ENCODE measurements at places on chromosomes 5 and 9. TPM values are rescaled to one million over a fixed set of nuclear protein-coding genes. Genes with fewer than 3 reads are reported as not detected.

DNA sequence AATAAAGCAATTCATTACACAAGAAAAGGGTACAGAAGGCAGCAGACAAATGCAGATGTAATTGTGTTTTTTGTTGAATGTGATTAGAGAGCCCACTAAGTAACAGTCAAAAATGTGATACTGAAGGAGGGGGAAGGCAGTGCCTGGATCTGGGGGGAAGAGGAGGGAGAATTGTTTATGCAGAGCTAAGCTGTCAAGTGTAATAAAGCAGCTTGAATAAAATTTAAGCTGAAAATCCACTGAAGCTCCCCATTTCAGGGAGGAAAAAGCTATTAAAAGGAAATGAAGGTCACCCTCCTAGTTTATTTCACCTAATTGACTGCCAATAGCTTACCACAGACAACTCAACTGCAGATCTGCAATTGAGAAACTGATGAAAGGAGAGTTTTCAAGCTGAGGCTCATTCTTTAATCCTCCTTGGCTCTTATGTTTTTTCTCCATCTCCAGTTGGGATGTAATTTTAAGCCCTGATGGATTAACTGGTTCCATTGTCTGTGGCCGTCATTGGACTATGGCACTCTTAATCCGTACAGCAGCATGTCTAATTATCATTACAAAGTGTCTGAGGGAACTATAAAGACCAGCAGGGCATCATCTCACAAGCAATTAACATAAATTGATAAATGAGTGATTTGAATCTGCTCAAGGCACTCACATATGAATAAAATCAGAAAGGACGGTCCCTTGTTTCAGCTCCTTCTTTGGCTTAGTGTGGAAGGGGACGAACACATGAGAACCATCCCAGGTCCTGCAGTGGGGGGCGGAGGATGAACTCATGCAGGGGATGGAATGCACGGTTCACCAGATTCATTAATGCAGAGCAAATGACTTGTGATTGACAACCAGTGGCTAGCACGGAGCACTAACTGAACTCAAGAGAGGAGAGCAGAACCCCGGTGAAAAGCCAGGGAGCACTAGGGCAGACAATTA lies 38.5 kb downstream of the TLE1 start:
- no peak for DNase-seq

Gene RUSC2
- 66.6 TPM for total RNA-seq

- peak; percentile 15 for DNase-seq
Measured at GRCh38 chr5:93307557-93307956, 273.5 kb downstream of the NR2F1-AS1 start.

DNA sequence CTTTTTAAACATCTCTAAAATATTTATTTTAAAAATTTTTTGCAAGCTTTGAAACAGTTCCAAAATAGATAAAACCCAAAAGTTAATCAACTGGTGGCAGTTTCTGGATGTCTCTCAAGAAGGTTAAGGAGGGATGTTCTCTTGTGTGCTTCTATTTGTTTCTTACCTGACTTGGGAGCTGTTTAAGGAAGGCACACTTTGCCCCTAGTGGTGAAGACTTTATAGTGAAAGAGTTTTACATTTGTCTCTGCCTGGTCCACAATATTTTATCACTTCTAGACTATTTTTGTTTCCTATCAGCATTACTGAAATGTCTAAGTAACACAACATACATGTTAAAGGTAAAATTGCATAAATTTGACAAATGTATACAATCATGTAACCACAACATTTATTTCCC lies 552.8 kb downstream of the SEMA5A start:
- peak; percentile 18 for DNase-seq

DNA sequence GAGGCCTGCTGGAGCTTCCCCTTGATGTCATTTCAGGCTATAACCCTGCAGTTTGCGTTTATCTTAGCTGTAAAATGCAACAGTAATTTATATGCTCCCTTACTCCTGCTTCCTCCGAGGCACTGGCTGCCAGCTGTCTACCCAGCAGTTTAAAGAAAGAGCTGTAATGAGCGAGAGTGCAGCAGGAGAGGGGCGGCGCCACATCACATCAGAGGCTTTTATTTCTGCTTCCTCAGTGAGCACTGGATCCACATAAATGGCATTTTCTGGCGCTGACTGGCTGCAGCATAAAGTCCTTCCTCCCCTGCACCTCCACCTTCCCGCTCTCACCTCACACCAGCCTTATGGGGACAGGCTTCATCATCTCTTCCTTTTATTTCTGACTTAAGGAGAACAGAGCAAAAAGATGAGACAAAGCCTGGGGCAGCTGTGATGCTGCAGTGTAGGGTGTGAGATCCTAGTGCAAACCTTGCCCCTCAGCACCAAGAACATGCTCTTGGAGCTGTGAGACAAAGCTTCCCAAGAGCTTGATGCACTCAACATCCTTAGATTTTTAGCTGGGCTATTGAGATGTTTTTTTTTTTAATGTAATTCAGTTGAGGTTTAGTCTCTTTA lies 829.6 kb upstream of the ZNF608 start:
- no peak for DNase-seq

GRCh38 chr5:76807296-76807695 lies 11.5 kb upstream of the F2RL1 start:
- DNase-seq: peak; percentile 79

DNA sequence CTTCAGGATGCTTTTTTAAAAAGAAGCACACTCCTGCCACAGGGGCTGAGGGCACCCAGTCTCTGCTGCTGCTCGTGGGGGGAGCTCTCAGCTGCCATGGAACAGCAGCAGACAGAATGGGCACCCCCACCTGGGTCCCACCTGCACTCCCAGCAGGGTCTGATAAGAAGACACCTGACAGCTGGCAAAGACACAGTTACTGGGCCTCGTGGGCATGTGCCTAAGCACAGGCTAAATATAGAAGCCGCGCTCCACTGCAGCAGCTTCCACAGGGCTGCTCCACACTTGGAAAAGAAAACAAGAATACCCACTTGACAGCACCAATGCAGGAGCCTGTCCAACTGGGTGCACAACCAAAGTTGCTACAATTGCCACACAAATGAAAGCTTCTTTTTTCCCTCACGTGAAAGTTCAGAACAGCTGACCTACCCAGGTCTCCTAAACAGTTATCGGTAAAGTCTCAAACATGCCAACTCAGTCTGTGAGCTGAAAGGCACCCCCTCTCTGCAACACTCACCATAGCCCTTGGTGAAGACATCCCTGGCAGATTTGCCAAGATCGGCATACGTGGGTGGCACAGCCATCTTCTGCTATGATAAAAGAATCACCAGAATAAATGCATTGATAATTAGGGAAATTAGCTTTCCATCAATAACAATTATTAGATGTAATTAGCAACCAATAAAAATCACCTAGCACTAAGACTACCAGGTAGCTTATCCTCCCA lies 12.2 kb downstream of the VDAC1 start:
- no peak for DNase-seq

- no peak for DNase-seq
Measured at GRCh38 chr5:74613283-74613682, 27.2 kb downstream of the ENC1 start.

GRCh38 chr9:116700882-116701865 lies 14.1 kb downstream of the TRIM32 start:
- DNase-seq: no peak
